ENCODE measurements at places on chromosomes 7 and 10. TPM values are rescaled to one million over a fixed set of nuclear protein-coding genes. Genes with fewer than 3 reads are reported as not detected.

Gene PPP1R3C
- 8.4 TPM for total RNA-seq

DNA sequence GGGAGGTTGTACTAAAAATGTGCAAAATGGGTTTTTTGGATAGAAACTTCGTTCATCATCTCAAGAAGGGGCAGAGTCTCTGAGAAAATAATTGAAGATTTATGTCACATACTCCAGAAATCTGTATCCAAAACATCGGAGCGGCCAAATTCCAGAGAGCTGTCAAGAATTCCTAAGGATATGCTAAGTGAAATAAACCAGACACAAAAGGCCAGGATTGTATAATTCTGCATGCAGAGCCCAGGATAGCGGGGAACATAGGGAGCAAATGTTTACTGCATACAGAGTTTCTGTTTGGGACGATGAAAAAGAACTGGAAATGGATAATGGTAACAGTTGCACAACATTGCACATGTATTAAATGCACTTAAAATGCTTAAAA lies 224.2 kb upstream of the AUTS2 start:
- no peak for DNase-seq

DNA sequence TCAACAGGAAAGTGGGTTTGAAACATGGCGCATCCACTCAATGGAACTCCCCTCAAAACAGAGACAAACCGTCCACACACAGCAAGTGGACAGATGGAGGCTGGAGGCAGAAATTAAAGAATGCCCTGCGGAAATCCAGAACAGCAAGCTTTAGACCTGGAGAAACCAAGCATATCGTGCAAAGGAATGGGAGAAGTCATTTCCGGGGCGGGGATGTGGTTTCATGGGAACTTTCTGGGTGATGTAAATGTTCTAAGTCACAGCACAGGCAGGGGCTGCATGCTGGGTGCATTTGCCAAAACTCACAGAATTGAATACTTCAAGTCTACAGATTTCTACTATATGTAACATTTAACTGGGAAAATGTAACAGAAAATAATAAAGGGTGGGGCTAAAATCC lies 213.0 kb downstream of the PTPRN2 start:
- no peak for DNase-seq

Gene LUC7L2
- total RNA-seq: 70.8 TPM

Gene TMEM225B
- not detected for total RNA-seq

- DNase-seq: no peak
Measured at GRCh38 chr7:27916372-27916771, 176.4 kb downstream of the TAX1BP1 start.

Gene CRHR2
- total RNA-seq: not detected

DNA sequence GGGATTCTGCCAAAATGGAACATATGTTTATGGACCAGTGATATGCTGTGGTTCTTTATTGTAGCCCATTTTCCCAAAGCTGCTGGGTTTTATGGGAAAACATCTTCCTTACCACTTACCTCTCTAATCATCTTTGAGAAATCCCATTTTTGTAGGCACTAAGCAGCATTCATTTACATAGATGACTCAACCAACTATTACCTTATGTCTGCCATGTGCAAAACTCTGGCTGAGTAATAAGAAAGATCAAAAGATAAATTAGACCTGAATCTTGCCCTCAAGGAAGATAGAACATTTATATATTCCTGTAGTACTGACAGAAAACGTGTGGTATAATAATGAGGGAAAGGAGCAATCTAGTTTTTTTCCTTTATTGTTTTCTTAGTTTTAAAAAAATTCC lies 24.3 kb downstream of the CBLL1 start:
- DNase-seq: no peak

DNA sequence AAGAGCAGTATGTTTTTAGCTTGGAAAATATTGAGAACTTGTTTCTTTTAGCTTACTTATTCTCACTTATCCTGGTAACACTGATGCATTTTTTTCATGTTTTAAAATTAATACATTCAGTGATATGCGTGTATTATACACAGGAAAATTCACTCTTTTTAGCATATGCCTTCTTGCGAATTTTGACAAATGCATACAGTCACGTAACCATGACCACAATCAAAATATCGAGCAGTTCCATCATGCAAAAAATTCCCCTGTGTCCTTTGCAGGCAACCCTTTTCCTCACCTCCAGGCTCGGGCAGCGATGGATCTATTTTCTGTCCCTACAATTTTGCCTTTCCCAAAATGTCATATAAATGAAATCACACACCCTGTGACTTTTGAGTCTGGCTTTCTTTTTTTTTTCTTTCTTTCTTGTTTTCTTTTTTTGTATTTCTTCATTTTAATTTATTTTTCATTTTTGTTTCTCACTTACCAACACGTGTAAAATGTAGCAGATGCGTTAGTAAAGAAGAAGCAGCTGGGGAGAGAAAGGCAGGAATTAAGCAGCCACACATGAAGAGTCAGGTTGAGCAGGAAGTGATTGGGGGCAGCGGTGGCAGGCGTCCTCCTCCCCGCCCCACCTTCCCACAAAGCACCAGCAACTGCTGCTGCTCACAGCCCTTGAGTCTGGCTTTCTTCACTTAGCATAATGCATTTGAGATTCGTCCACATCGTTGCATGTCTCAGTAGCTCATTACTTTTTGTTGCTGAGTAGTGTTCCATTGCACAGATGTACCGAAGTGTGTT lies 29.9 kb downstream of the ADRB1 start:
- DNase-seq: no peak

GRCh38 chr7:28435732-28436378 lies 23.5 kb downstream of the CREB5 start:
- DNase-seq: no peak

- no peak for DNase-seq
Measured at GRCh38 chr7:97002555-97003261, 2.6 kb upstream of the DLX6 start.

DNA sequence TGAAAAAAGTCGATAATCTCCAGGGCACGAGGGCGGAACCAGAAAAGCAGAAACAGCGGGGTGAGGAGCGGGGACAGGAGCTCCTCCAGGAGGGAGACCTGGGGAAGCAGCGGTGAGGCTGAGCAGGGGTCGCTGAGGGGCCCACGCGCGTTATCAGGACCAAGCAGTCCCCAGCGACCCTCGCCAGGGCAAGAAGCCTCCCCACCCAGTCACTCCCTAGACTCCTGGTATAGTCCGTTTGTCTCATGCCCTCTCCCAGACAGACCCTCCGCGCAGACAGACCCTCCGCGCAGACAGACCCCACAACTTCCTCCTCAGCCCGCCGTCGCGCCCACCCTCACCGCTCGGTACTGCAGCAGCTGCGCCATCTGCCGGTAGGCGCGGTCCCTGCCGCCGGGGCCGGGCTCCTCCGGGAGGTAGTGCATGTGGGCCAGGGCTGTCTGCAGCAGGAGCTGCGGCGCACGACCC lies 6.3 kb downstream of the ATG9B start:
- no peak for DNase-seq

All from left colon (tissue), 2 donors.